NCI-H2171 (cell line): ENCODE measurements at places on chromosomes 3 and 15.

GRCh38 chr3:133930341-133930933, 34.8 kb upstream of the RAB6B start:
- DNase-seq, result peak; percentile 52

DNA sequence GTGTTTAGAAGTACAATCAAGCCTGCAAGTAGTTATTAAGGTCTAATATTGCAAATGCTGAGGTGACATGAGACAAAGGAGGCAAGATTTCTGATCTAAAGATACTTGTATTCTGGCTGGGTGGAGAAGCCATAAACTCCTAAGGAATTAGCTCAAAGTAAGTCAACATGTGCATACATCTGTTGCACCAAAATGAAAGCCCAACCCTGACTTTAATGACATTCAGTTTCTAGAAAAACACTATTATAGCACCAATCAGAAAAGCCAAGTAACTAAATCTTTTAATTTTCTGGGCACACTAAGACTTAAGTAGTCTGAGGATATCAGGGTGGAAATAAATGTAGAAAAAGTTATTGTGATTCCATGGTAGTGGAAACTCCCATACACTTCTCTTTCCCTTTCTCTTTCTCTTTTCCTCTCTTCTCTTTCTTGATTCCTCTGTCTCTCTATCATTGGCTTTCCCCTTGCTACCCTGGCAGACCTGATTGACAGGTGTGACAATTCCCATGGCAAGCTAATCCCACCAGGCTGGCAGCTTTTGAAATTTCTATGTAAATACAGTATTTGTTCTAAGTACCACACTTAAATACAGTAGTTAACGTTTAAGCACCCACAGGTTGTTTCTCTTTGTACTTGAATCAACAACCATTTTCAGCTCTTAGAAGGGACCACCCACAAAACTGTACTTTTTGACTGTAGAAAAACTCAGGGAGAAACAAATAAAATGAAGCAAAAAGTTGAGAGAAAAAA, 528.4 kb upstream of the SEMA6D start:
- no peak for DNase-seq

DNA sequence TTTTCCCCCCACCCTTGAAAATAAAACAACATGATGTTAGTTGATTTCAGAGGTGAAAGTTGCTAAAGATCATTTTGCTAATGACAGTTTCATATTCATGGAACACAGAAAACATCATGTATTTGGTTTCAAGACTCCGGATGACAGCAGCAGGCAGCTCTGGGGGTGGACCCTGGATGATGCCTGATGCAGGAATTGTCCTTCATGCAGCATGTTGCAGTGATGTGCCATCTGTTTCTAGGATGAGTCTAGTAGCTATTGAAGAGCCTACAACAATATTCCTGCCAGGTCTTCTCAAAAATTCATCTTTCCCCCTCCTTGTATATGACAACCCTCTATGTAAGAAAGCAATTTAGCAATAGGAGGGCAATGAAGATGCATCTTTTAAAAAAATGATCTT, 108.3 kb downstream of the SV2B start:
- DNase-seq, result peak; percentile 44

DNA sequence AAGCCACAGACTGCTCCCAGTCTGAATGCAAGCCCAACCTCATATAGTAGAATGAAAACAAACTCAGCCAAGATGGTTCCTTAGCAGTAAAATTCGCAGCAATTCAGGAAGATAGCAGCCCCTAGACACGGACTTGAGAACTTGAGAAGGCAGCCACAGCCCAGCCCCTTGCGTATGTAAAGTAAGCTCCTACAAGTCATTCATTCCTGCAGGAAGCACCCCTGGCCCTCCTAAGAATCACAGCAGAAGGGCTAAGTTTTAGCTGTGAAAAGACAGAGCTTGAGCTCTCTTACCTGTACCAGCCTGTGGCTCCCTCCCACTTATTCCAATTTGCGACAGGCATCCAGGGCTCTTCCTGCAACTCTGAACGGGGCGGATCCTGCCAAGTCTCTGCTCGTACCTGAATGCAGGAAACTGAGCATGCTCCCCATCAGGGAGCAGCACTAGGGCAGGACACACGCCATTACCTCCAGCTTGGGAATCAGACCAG, 136.4 kb downstream of the MAGI1 start:
- DNase-seq, result no peak

GRCh38 chr3:66068255-66068654, 29.5 kb upstream of the MAGI1 start:
- DNase-seq, result no peak
